ENCODE measurements at places on chromosomes 6 and 20.
A peak's percentile ranks its signal among the peaks of the same experiment; 100 is the strongest.

- DNase-seq, result no peak
These were observed 316.7 kb upstream of the HS3ST5 start for GRCh38 chr6:114659513-114659912.

DNA sequence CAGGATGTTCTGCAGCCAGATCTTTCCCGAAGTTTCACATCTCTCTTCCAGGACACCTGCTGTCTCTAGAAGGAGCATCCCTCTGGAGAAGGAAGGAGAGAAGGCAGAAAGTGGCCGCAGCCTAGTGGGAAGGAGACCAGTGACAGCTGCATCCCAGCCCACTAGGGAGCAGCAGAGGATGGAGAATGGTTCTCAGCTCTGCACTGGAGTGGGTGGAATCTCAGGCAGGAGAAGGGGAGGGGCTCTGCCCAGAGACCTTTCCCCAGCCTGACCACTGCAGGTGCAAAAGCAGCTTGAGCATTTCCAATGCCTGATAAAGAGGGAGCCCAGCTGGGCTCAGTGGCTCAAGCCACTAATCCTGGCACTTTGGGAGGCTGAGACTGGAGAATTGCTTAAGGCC, 32.3 kb downstream of the NCR2 start:
- peak; percentile 45 for DNase-seq

- DNase-seq, result no peak
These were observed 5.1 kb upstream of the DEF6 start for GRCh38 chr6:35292494-35292893.

DNA sequence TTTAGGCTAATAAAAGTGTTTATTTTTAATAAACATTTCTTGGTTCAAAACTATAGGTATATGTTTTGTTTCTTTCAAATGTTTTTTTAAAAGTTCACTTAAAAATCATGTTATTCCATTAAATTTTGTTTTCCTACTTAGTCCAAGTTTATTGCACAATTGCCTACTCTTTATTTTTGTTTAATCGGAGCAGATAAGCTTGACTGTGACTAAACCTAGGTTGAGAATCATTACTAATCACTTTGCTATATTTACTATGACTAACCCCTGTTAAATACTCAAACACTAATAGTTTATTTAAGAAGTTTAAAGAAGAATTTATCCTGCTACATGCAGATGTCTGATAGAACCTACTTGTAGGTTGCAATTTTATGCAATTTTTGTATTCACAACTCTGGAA, 18.8 kb downstream of the MAP3K4 start:
- DNase-seq, result no peak

- DNase-seq, result no peak
These were observed 24.7 kb downstream of the GJA1 start for GRCh38 chr6:121460170-121460569.

Measured in AML-193 (cell line).